ENCODE measurements at places on chromosomes 7 and 10.

DNA sequence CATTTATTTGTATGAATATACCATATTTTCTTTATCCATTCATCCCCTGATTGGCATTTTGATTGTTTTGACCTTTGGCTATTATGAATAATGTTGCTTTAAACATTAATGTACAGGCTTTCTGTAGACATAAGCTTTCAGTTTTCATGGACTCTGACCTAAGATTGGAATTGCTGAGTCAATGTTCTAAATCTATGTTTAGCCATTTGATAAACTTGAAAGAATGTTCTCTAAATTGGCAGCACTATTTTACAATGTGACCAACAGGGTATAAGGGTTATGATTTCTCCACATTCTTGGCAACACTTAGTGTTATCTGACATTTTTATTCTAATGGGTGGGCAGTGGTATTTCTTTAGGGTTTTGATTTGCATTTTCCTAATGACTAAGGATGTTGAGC is 229.7 kb upstream of the ETV1 start:
- DNase-seq, result no peak

- no peak for DNase-seq
Measured at GRCh38 chr10:131452926-131453720, 141.6 kb upstream of the TCERG1L start.

GRCh38 chr7:77702513-77702912 is 6.3 kb downstream of the RSBN1L start:
- no peak for DNase-seq

GRCh38 chr7:130901209-130901783 is 167.3 kb upstream of the KLF14 start:
- no peak for DNase-seq

GRCh38 chr10:99975942-99976809 is 33.6 kb downstream of the DNMBP start:
- no peak for DNase-seq

- DNase-seq, result no peak
Measured at GRCh38 chr7:111744501-111745155, 182.3 kb upstream of the IMMP2L start.

GRCh38 chr7:76357475-76358010 is 1.2 kb downstream of the YWHAG start:
- DNase-seq, result no peak

GRCh38 chr7:38283107-38283506 is 9.7 kb upstream of the TARP start:
- DNase-seq, result no peak

GRCh38 chr10:91190876-91191583 is 29.4 kb upstream of the PCGF5 start:
- no peak for DNase-seq

Data from CD4-positive, alpha-beta T cell treated with Interleukin-17A for 4 hours (primary cell).